NCI-H1930 (cell line): ENCODE measurements at places on chromosomes 12 and 14.

GRCh38 chr14:96574171-96574632 lies 72.0 kb downstream of the PAPOLA start:
- no peak for DNase-seq

DNA sequence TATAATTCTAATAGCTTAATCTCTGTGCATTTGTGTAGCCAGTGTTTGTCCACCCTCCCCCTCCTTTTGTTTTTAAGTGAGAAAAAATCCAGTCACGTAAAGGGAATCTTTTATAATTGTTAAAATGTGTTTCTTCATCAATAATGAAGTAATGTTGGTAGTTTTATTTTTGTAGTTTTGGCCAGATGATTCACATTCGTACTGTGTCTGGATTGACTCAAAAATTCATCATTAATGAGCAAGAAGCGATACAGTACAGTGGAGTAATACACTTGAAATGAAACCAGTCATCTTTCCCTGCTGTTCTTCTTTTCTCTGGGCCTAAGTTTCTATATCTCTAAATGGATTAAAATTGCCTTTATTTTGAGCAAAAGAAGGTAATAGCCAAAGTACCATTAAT lies 86.5 kb downstream of the SRGAP1 start:
- no peak for DNase-seq

DNA sequence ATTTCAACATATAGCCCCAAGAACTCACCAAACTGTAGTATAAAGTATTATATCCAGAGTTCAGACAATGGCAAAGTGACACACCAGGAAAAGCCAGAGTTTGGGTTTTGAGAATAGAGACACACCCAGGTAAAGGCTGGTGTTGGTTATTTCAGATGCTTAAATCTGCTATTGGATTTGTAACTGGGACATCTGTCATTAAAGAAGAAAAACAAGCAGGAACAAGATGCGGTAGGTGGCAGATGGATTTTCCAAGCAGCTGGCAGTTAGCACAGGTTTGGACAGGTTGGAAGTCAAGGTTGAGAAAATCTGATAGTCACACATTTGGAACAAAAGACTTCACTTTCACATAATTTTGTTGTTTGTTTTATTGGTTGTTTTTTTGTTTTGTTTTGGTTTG lies 14.4 kb upstream of the CDK17 start:
- DNase-seq = no peak

DNA sequence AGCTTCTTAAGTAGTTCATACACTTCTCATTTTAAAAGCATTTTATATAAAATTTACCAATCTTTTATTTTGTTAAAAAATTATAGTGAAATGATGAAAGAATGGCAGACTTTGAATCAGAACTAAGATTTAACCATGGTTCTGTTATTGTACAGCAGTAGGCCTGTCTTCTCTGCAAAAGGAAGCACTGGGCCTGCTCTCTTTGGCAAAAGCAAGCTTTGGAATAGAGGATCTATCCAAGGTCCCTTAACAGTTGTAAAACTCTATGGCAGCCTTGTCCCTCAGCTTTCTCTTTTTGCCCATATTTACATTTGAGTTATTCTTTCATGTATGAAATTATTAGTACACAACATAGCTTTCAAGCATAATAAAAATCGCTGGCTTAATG lies 82.8 kb downstream of the PLEKHG7 start:
- DNase-seq = no peak

- DNase-seq = no peak
Measured at GRCh38 chr12:30859226-30859625, 67.3 kb upstream of the TSPAN11 start.

DNA sequence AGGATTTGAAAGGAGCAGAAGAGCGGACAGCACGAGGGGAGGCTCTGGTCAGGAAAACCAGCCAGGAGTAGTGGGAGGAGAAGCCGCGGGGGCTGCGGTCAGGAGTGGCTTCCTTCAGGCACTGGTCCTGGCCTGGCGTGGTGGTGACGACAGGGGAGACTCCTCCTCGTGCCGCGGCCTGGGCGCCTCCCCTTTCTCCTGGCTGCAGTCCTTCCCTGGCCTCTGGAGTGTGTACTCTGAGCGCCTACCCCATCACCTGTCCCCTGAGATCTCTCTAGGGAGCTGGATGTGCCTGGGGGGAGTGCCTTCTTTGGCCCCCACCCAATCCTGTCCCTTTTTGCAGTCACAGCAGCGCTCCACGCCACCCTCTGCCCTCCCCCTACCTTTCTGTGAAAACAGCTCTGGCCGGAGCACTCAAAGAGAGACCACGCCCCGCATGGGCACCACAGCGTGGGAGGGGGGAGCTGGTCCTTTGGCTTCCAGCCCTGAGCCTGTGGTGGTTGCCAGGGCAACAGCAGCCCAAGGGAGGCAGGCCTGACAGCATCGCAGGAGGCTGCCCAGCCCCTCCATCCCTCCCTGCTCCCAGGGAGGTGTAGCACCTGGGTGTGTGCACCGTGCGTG lies 125.9 kb downstream of the CALM1 start:
- peak; percentile 45 for DNase-seq

GRCh38 chr12:50666023-50666422 lies 97.9 kb upstream of the ATF1 start:
- DNase-seq = no peak

DNA sequence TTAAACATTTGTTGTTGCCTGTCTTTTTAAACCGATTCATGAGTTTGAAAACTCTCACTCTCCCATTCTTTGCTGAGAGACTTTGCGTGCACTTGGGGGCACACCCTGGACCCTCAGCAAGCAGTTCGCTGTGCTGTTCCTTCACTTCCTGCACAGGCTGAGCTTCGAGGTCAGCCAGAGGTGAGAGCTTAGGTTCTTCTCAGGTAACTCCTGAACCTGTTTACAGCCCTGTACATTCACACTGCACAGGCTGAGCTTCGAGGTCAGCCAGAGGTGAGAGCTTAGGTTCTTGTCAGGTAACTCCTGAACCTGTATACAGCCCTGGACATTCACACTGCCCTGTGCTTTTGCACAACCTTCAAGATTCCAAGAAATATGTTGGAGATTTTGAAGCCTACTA lies 9.8 kb upstream of the CLECL1 start:
- DNase-seq = no peak

GRCh38 chr12:24719293-24719721 lies 229.6 kb downstream of the BCAT1 start:
- no peak for DNase-seq

DNA sequence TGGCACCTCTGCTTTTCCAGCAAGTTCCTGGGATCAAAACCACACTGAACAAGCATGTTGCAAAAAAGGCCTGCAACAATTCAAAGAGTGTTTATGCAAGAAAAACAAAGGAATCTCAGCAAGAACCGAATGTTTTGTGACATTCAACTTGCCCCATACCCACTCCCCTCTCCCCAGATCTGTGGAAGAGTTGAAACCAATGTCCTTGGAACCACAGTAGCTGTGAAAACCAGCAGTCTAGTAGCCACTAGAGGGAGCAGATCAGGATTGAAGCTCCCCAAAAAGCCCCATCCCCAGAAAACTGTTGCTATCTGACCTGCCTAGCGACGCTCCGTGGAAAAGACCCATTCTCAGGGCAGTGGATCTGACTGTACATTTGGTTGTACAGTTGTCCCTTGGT lies 27.1 kb downstream of the PRKAB1 start:
- no peak for DNase-seq

GRCh38 chr12:53624956-53625355 lies 1.2 kb downstream of the ATF7 start:
- no peak for DNase-seq

DNA sequence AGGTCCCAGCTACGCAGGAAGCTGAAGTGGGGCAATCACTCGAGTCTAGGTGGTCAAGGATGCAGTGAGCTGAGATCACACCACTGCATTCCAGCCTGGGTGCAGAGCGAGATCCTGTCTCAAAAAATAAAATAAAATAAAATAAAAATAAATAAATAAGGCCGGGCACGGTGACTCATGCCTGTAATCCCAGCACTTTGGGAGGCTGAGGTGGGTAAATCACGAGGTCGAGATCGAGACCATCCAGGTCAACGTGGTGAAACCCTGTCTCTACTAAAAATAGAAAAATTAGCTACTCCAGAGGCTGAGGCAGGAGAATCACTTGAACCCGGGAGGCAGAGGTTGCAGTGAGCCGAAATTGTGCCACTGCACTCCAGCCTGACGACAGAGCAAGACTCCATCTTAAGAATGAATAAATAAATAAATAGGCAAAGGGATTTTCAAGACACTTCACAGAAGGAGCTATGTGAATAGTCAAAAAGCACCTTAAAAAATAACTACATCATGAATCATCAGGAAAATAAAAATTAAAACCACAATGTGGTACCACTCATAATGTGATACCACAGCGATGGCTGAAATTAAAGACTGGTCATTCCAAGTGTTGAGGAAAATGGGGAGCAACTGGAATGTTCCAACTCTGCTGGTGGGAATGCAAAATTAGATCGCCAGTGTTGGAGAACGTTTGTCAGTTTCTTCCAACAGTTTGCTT lies 92.9 kb upstream of the TBX3 start:
- no peak for DNase-seq

DNA sequence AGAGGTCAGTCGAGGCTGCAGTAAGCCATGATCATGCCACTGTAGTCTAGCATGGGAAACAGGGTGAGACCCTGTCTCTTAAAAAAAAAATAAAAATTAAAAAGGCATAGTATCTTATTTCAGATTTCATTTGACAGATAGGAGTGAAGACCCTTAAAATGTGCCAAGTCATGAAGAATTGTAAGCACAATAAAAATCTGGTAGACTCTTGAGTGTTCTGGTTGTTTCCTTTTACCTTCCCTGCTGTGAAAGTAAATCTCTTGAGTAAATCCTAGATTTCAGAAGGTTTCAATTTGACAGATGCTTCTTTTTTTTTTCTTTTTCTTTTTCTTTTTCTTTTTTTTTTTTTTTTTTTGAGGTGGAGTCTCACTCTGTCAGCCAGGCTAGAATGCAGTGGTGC lies 109.0 kb downstream of the ESR2 start:
- DNase-seq = no peak

GRCh38 chr14:103109535-103110441 lies 13.5 kb upstream of the TNFAIP2 start:
- no peak for DNase-seq

DNA sequence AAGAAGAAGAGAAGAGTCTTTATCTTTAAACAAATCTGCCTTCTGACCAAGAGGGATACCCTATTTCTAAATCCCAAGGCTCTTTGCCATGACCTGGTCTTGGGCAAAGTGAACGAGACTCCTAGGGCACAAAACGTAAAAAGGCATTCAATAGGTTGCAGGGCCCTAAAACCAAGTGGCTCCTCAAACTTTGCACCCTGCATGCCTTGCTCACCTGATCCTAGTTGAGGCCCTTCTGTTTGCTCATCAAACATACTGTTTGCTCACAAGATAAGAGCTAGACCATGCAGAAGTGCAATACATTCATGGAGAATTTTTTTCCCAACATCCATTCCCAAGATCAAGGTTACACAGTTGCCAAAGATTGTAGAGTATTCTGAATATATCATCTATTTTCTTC lies 7.9 kb upstream of the PRH1 start:
- DNase-seq = no peak

DNA sequence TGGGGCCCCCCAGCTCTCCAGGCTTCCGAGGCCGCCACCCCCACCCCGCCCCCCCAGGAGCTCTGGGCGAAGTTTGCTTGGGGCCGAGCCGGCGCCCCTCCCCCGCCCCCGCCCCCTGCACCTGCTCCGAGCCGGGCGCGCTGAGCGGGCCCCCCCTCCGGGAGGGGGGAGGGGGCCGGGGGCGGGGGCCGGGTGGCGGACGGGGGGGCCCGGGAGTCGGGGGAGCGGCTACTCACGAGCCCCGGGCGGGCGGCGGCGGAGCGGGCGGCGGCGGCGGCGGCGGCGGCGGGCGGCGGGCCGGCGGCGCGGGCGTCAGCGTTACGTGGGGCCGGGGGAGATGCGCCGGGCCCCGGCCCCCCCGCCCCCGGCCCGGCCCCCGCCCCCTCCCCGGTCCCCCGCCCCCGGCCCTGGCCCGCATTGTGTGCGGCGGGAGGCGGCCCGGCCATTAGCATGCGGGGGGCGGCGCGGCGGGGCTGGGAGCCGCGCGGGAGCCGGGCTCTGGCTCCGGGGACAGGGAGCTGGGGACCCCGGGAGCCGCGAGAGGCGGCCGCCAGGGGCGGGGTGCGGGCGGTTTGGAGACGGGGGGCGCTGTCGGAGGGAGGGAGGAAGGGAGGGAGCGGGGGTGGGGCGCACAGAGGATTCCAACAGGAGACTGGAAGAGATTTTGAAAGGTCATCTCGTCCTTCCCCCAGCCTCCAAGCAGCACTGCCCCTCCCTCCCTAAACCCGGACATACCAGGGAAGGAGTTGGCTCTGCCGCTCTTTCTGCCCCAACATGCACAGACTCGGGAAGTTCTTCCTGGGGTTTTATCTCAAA lies at the start of gene ZNF219:
Gene ZNF219, minus strand, starts transcription at position 580 of the 816 bp plus-strand sequence. CDS start 5,064 bp downstream, outside the sequence.
- peak; percentile 39 for DNase-seq

DNA sequence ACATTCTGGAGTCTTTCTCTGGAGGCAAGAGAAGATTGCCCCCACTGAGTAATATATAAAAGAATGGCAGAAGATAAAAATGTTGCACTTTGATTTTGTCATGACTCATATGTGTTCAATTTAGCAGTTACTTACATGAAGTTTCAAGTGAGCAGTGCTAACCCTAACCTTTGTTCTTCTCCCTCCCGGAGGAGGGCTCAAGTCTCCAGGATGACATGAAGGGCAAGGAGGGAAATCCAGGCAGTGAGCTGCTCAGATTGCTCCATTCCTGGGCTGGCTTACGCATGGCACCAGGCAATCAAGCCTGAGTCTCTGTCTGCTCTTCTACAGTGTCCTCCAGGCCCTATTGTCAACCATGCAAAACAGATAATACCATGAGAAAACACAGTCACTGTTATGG lies 322.3 kb downstream of the DUSP6 start:
- DNase-seq = no peak

- DNase-seq = no peak
Measured at GRCh38 chr12:45613855-45614254, 115.7 kb upstream of the ARID2 start.

DNA sequence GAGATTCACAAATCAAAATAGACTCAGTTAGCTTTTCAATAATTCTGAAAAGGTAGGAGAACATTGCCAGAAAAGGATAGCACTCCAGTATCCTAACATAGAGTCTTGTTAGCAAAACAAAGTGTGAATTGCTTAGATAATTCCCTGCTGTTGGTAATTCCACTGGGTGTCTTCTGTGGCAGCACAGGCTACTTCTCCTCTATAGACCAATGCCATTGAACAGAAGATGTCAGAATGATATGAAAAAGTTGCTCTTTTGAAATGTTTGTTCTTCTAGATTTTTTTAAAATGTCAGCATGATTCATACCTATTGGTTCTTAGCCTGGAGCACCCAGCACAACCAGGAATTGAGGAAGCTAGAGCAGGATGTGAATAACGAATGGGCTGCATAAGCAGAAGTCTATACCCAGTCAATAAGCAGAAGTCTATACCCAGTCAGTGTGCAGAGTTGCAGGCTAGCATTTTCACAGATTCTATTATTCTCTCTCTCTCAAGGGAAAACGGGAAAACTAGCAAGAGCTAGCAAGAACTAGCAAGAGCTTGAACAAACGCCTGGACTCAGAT lies 112.8 kb downstream of the SYT1 start:
- DNase-seq = peak; percentile 38

GRCh38 chr12:89075880-89076540 lies 276.3 kb downstream of the DUSP6 start:
- no peak for DNase-seq
